ENCODE measurements at places on chromosomes 6 and 20.
A peak's percentile ranks its signal among the peaks of the same experiment; 100 is the strongest.

- H3K4me3 ChIP-seq: no peak overlapping the region
- no peaks in the 10 kb centered on the region for H3K4me1 ChIP-seq
- H3K36me3 ChIP-seq: no peaks in the 10 kb centered on the region
- peaks cover 49% of the 10 kb centered on the region for H3K27me3 ChIP-seq
- DNase-seq: peak; percentile 65
Measured at GRCh38 chr6:34459899-34460593, 5.8 kb upstream of the PACSIN1 start.

GRCh38 chr6:41650120-41650519 lies 11.9 kb downstream of the MDFI start:
- DNase-seq: no peak
- no peak overlapping the region for H3K4me3 ChIP-seq
- H3K27ac ChIP-seq: no peak overlapping the region
- peaks cover 37% of the 10 kb centered on the region for H3K27me3 ChIP-seq
- no peaks in the 10 kb centered on the region for H3K4me1 ChIP-seq

DNA sequence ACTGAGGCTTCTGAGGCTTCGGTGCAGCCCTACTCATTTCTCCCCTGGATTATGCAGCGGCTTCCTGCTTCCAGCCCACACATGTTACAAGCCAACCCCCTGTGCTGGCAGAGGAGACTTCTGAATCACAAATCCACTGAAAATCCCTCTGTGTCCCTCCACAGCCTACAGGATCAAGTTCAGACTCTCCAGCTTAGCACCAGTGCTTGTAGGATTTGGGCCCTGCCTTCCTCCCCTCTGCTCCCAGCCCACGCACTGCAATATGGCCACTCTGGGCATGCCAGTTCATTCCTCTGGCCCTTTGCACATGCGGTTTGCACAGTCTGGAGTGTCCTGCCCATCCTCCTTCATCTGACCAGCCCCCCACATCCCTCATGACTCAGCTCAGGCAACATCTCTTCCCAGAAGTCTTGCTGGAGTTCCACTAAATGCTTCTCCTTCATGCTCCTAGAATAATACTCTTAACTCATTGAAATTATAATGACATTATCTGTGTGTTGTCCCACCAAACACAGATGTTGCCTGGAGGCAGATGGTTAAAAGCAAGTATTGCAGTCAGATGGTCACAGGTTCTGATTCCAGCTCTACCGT lies 15.9 kb upstream of the MDGA1 start:
- peaks cover 4% of the 10 kb centered on the region for H3K4me1 ChIP-seq
- no peak for DNase-seq
- no peak overlapping the region for H3K4me3 ChIP-seq
- peaks cover 39% of the 10 kb centered on the region for H3K27me3 ChIP-seq

- H3K27me3 ChIP-seq: peaks cover 23% of the 10 kb centered on the region
- no peak overlapping the region for H3K27ac ChIP-seq
- no peak overlapping the region for H3K4me3 ChIP-seq
Measured at GRCh38 chr6:4319981-4320683, 184.8 kb upstream of the ECI2 start.

- H3K27ac ChIP-seq: no peak overlapping the region
- DNase-seq: no peak
- no peaks in the 10 kb centered on the region for H3K27me3 ChIP-seq
- no peak overlapping the region for H3K4me3 ChIP-seq
Measured at GRCh38 chr6:157847846-157848245, 24.8 kb downstream of the SNX9 start.

DNA sequence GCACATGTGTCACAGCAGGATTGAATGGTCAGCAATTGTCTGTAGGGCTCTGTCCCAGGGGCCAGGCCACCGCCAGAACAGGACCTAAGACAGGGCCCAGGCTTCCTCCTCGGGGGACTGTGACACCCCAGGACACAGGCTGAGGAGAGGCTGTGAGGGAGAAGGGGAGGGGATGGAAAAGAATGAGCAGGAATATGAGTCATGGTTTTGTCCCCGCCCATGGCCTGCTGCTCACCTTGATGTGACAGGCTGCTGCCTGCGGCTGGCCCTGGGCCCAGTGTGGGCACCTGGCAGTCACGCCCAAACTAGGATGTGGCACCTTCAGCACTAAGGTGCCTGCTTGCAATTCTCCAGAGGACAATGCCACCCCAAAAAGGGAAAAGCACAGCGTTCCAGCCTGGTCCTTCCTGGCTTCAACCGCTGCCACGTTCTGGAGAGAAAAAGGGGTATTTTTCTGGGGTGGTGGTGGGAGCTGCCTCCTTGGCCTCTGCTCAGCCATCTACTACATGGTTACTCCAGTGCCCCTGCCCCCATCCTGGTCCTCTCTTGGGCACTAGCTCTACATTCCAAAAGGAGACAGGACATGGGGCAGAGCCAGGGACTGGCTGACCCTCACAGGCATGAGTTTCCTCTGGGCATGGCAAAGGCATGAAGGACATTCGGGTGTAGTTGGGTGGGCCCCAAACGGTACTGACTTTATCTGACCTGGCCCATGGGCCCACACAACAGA lies 93.4 kb downstream of the SLC22A23 start:
- H3K27ac ChIP-seq: no peak overlapping the region
- no peak overlapping the region for H3K4me3 ChIP-seq
- DNase-seq: no peak
- no peaks in the 10 kb centered on the region for H3K36me3 ChIP-seq
- H3K4me1 ChIP-seq: no peaks in the 10 kb centered on the region

DNA sequence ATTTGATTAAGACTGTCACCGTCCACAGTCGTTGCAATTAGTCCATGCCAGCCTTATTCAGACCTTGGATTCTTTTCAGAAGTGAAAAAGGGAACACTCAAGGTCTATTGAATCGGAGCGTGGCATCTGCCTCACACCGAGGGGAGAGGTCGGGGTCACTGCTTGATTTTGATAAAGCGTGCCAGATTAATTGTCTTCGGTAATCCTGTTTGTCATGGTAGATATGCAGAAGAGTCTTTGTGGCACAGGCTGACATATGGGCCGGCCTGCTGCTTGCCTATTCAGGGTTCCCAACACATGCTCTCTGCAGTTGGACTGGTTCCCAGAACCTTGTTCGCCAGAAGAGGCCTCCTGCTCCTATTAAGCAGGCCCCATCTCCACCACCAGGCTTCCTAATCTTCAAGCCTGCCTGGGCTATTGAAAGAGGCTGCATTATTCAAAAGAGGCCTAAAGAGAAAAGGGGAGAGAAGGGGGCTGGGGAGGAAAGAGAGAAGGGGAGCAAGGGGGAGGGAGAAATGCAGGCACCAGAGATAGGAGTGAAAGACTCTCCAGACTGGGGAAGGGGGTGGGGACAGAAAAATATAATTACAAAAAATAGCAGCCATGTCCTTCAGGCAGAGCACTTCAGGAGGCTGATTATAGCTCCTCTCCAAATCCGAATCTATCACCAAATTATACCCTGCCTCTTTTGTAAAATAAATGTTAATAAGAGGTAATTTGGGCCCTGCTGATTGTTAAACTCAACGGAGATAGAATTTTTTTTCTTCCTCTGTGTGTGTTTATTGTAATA lies 611.3 kb downstream of the HDGFL1 start:
- H3K27me3 ChIP-seq: no peaks in the 10 kb centered on the region
- DNase-seq: no peak
- no peak overlapping the region for H3K4me3 ChIP-seq
- no peaks in the 10 kb centered on the region for H3K36me3 ChIP-seq
- no peak overlapping the region for H3K27ac ChIP-seq

GRCh38 chr6:23027281-23027680 lies 457.9 kb downstream of the HDGFL1 start:
- H3K27ac ChIP-seq: no peak overlapping the region
- H3K36me3 ChIP-seq: no peaks in the 10 kb centered on the region
- H3K27me3 ChIP-seq: no peaks in the 10 kb centered on the region
- no peak for DNase-seq

- DNase-seq: no peak
- H3K4me3 ChIP-seq: no peak overlapping the region
- H3K36me3 ChIP-seq: no peaks in the 10 kb centered on the region
- no peaks in the 10 kb centered on the region for H3K4me1 ChIP-seq
- H3K27ac ChIP-seq: no peak overlapping the region
Measured at GRCh38 chr6:70336996-70337742, 34.3 kb upstream of the COL9A1 start.

- DNase-seq: no peak
- no peaks in the 10 kb centered on the region for H3K4me1 ChIP-seq
- no peaks in the 10 kb centered on the region for H3K36me3 ChIP-seq
- no peak overlapping the region for H3K27ac ChIP-seq
Measured at GRCh38 chr6:51045548-51045947, 226.9 kb downstream of the TFAP2B start.

DNA sequence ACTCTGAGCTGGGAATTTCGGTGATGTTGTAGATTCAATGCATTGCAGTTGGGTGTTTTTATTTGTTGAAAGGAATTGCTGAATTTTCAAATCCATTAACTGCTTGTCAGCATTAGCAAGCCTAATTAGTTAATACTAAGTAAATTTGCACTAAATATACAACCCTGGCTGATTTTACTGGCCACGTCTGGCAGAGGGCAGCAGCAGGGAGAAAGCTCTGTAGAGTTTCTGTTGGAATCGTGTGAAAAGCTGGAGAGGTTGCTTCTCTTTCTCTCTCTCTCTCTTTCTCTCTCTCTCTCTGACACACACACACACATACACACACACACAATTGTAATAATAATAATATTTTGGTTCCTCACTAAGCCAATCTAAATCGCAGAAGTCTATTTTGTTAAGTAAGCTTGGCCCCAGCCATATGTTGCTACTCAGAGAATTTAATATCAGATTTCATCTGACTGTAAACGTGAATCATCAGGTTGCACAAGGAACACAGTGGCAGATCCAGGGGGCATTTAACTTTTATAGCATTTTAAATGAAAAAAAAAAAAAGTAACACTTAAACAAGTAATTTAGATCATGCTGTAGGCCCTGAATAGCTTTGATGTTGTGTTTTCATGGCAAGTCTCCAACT lies 289.5 kb downstream of the ESR1 start:
- H3K36me3 ChIP-seq: no peaks in the 10 kb centered on the region
- no peak overlapping the region for H3K4me3 ChIP-seq
- no peak overlapping the region for H3K27ac ChIP-seq

GRCh38 chr6:56510984-56511531 lies 131.6 kb downstream of the DST start:
- DNase-seq: no peak
- H3K36me3 ChIP-seq: no peaks in the 10 kb centered on the region
- H3K4me3 ChIP-seq: no peak overlapping the region
- H3K27me3 ChIP-seq: no peaks in the 10 kb centered on the region

GRCh38 chr6:44925100-44925739 lies 402.9 kb upstream of the RUNX2 start:
- peak overlapping the region; percentile 47 for H3K27ac ChIP-seq
- no peaks in the 10 kb centered on the region for H3K27me3 ChIP-seq
- peaks cover 50% of the 10 kb centered on the region for H3K4me1 ChIP-seq
- H3K36me3 ChIP-seq: peaks cover 17% of the 10 kb centered on the region

DNA sequence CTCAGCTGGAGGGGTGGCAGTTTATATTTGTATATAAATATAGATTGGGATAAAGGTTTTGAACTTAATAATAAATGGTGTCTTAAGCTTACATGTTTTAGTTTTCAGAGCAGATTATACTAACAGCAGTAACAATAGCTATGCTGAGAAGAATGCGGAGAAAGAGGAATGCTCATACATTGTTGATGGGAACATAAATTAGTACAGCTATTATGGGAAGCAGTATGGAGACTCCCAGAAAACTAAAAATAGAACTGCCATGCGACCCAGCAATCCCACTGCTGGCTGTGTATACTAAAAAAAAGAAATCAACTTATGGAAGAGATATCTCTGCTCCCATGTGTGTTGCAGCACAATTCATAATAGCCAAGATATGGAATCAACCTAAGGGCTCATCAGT lies 127.9 kb downstream of the BCKDHB start:
- H3K36me3 ChIP-seq: no peaks in the 10 kb centered on the region
- no peaks in the 10 kb centered on the region for H3K27me3 ChIP-seq
- DNase-seq: no peak
- no peak overlapping the region for H3K27ac ChIP-seq

- H3K4me1 ChIP-seq: peaks cover 15% of the 10 kb centered on the region
- no peak overlapping the region for H3K4me3 ChIP-seq
- peaks cover 2% of the 10 kb centered on the region for H3K36me3 ChIP-seq
- H3K27ac ChIP-seq: no peak overlapping the region
- DNase-seq: no peak
Measured at GRCh38 chr6:28814032-28814976, 109.5 kb downstream of the TRIM27 start.

DNA sequence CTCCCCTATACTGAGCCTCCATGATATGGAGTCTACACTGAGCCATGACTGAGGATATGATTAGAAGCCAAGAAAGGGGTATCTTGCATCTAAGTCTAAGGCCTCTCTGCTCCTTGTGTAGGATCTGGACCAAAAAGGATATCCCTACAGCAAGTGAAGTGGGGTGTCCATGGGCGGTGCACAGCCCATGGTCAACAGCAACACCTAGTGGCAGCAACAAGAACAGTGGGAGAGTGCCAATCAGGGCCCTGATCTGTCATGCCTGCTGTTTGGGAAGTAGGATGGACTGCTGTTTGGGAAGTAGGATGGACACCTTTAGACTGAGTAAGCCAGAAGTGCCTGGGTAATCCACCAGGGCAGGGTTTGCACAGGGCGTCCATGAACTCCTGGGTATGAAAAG lies 22.4 kb downstream of the PTGIS start:
- no peak overlapping the region for H3K4me3 ChIP-seq
- DNase-seq: no peak
- H3K4me1 ChIP-seq: peaks cover 17% of the 10 kb centered on the region
- no peak overlapping the region for H3K27ac ChIP-seq

DNA sequence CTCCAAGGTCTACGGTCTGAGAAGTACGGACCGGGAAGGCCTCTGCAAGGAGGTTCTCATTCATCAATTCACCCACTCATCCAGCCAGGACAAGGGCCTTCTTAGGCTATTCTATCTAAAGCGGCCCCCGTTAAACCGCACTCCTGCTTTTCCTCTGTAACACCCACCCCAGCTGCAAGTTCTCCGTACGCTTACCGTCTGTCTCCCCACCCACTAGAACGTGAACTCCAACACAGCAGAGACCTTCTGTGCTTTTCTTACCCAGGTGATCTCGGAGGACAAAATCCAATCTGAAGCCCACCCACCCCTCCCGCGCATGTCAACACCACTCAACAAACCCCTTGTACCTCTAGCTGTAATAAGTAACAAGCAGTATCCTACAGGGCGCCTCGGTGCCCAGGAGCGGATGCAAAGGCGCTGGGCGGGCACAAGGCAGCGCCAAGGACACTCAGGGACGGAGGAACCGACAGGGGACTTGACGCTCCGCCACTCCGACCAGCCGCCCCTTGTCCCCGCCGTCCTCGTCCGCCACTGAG lies 351 bp downstream of the AURKA start:
- peaks cover 60% of the 10 kb centered on the region for H3K4me1 ChIP-seq
- H3K27me3 ChIP-seq: no peaks in the 10 kb centered on the region
- H3K36me3 ChIP-seq: peaks cover 51% of the 10 kb centered on the region
- no peak for DNase-seq

DNA sequence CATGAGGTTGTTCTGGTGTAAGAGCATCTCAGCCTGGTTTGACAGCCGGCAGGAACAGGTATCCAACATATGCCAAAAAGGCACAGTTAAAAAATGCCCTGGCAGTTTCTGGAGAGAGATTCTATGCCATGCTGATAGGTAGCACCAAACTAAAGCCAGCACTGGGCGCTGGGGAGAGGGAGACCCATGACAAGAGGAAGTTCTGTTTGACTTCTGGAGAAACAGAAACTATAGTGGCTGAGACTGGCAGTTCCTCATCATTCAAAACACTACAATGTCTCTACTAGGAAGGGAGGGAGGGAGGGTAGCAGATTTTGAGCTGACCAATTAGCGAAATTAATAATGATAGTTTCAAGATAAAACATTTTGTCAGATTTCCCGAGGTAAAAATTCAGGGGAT lies 174.1 kb downstream of the ADAT2 start:
- no peaks in the 10 kb centered on the region for H3K27me3 ChIP-seq
- peaks cover 6% of the 10 kb centered on the region for H3K4me1 ChIP-seq
- H3K27ac ChIP-seq: no peak overlapping the region
- no peak overlapping the region for H3K4me3 ChIP-seq

Measured in activated naive CD4-positive, alpha-beta T cell treated with anti-CD3 and anti-CD28 coated beads, Interleukin-2, amount 10 ng/mL, durations not matched to agents 7 days and 5 days (primary cell).